ENCODE measurements at places on chromosomes 16 and 17.

- DNase-seq, result no peak
Measured at GRCh38 chr16:27460663-27461482, 58.9 kb downstream of the IL21R start.

- no peak for DNase-seq
Measured at GRCh38 chr16:73543331-73543969, 495.5 kb upstream of the ZFHX3 start.

- no peak for DNase-seq
Measured at GRCh38 chr16:66419527-66419926, 7.6 kb upstream of the BEAN1 start.

GRCh38 chr16:21001262-21001661 lies 100.7 kb downstream of the LYRM1 start:
- no peak for DNase-seq

GRCh38 chr17:77753246-77753645 lies 205.3 kb upstream of the TNRC6C start:
- DNase-seq, result no peak

DNA sequence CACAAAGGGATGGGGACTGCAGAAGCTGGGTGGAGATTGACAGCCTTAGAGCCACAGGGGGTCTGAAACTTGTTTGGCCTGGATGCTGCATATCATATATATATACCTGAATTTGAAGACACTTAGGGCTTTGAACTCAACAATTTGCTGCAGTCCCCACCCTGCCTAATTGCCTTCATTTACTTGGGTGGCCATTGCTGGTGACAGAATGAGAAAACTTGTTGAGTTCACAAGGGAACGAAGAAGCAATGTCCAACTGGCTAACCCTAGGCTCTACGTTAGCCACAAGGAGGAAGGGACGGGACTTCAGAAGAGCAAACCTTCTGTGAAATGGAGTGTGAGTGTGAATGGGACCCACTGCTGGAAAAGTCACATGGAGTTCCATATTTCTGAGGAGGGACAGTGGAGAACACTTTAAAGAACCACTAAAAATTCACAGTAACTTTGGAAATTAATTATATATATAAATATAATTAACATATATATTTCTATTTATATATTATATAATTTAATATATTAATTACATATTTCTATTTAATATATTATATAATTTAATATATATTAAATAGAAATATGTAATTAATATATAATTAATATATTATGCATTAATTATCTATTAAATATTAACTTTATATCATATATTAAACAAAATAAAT lies 215.3 kb upstream of the SOX9 start:
- DNase-seq, result no peak

DNA sequence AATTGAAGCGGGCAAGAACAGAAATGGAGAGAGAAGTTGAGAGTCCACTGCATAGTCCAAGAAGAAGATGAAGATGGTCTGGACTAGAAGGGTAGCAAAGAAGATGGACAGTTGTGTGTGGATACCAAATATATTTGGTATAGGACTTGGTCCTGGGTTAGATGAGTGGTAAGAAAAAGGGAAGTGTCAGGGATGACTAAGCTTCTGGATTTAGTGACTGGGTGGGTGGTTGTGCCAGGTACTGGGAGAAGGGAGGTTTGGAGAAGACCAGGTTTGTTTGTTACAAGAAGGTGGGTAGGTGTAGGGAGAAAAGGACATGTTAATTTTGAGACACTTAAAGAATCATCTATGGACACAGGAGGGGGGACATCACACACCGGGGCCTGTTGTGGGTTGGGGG lies 5.4 kb downstream of the VMP1 start:
- no peak for DNase-seq
